NCI-H2107 (cell line): ENCODE measurements at places on chromosomes 2 and 18.

DNA sequence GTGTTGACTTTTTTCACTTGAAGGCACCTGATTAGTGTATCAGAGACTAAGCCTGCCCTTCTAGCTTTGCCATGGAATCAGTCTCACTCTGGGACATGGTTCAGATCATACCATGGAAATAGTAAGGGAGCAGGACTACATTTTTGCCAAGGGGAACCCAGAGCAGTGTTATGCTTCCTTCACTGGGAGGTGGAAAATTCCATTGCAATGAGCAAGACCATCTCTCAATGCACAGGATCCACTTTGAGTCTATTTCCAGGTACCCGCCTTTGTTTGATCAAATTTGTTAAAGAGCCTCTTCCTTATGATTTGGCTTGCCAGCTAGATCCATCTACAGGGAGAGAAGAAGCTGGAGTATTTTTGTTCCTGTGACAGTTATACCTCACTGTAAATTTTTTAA is 395.8 kb downstream of the MTX2 start:
- DNase-seq, result no peak

DNA sequence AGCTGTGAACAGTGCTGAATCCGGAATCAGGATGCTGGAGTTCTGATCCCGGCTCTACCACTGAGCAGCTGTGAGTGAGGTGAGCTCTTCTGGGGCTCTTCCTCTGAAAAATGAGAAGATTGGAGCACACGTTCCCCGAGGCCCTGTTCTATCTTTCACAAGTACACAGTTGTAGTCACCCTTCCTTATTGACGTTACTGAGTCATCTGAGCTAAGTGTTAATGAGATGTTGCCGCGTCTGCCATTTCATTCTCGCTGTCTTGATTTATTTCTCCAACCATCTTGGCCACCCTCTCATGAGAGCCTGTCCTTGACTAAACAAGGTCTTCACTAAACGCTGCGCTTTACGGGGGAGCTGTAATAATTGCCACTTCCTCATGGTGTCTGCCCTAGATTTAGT is 31.9 kb upstream of the EFR3B start:
- no peak for DNase-seq

DNA sequence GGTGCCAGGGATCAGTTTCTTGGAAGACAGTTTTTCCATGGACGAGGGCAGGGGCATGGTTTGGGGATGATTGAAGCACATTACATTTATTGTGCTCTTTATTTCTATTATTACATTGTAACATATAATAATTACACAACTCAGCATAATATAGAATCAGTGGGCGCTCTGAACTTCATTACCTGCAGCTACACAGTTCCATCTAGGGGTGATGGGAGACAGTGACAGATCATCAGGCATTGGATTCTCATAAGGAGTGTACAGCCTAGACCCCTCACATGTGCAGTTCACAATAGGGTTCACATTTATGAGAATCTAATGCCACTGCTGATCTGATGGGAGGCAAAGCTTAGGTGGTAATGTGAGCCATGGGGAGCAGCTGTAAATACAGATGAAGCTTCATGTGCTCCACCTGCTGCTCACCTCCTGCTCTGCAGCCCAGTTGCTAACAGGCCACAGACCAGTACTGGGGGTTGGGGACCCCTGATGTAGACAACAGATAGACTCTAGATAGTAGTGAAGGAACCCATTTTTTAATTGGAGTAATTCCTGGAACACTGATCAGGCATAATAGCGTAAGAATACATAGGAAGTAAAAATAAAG is 41.5 kb upstream of the MC4R start:
- DNase-seq, result no peak

DNA sequence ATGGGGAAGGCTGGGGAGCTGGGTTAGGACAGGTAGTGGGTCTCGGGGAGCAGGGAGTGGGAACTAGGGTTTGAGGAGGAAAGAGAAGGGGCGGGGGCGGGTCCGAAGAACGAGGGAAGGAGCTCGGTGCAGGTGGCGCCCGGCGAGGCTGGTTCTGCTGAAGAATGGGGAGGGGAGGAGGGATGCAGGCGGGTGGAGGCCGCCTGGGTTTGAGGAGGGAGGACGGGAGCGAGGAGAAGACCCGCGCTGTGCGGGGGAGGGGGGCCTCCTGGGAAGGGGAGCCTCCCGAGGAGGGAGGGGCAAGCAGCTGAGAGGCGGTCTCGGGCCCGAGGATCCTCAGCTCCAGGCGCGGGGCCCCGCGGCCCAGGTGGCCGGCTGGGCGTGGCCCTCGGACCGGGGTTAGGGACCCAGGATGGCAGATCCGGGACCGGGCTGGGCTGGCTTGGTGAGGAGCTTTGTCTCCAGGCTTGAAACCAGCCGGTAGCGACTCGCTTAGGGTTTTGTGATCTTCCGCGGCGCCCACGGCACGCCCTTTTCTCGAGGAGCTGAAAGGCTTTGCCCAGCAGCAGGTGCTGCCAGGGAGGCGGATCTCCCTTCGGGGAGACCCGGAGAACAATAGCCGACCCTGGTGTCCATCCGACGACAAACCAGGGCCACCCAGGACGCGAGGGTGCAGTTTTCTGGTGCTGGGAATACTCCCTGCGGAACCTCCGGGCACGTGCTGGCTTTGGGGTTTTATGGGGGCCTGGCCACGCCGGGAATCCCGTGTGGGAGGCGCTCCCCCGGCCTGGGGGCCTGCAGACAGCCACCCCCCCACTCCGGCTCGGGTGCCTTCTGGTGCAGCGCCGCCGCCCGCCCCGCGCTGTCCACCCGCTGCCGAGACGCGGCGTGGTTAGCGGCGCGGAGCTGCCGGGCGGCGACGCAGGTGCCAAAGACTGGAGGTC is 1.4 kb downstream of the DPYSL5 start:
- DNase-seq, result no peak

DNA sequence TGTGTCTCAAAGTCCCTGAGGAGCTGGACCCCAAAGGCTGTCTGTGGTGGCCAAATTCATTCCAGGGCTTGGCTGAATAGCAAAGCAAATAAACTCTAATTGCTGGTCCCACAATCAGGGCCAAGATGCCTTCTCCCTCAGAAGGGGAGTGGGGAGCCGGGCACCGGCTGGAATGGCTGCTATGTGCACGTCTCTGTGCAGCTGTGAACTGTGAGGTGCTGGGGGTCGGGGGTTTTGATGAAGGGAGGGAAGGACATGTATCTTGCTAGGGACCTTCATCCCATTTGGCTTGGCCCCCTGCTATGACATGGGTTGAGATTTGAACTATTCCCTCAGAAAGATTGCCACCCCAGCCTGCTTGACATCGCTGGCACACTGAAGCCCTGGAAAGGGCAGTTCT is 60.4 kb downstream of the CIB4 start:
- no peak for DNase-seq

- no peak for DNase-seq
These were observed 27.0 kb upstream of the NFATC1 start for GRCh38 chr18:79368681-79369080.

GRCh38 chr2:52955079-52955478 is 812.5 kb upstream of the CHAC2 start:
- DNase-seq, result no peak
